ENCODE measurements at places on chromosomes 6 and 20. TPM values are rescaled to one million over a fixed set of nuclear protein-coding genes. Genes with fewer than 3 reads are reported as not detected.

DNA sequence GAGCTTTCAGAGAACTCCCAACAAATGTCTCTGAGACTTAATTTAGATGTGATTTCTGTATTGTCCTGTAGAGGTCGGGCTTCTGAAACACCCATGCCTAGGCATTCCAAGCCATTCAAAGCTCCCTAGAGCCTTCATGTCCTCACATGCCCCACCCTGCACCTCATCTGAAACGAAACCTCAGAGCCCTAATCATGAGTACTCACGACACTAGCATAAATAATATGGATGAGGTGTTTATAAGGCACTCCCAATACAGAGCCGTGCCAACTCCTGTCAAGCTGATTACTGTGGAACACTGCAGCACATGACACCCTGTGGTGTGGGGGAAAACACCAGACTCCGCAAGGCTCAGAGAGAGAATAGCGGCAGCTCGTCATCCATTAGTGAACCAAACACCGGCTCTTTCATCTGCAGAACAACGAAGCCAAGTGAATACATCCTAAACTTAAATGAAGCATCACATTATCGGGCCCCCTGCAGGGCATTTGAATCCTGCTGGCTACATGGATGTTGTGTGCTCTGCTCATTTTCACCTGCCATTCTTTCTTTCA lies 83.8 kb downstream of the FNDC1 start:
- DNase-seq, result peak; percentile 51

Gene SLC25A27
- 4.6 TPM for total RNA-seq

Gene TUBB1
- not detected for total RNA-seq

DNA sequence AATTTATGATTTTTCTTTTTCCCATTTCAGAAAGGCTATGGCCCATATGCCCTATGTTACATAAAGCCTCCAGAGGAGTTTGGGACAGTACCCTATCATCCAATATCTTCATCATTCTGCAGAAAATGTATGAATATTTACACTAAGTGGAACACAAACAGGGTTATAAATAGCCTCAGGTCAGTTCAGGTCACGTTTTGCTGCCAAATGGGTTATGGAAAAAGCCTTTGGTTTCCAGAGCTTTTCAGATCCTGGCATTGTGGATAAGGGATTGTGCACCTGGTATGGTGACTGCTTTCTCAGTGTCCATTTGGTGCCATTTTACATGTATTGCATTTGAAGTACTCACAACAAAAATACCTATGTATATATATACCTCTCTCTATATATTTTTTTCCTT lies 29.4 kb downstream of the UTRN start:
- no peak for DNase-seq

- no peak for DNase-seq
Measured at GRCh38 chr6:133809406-133809805, 79.5 kb upstream of the TCF21 start.

DNA sequence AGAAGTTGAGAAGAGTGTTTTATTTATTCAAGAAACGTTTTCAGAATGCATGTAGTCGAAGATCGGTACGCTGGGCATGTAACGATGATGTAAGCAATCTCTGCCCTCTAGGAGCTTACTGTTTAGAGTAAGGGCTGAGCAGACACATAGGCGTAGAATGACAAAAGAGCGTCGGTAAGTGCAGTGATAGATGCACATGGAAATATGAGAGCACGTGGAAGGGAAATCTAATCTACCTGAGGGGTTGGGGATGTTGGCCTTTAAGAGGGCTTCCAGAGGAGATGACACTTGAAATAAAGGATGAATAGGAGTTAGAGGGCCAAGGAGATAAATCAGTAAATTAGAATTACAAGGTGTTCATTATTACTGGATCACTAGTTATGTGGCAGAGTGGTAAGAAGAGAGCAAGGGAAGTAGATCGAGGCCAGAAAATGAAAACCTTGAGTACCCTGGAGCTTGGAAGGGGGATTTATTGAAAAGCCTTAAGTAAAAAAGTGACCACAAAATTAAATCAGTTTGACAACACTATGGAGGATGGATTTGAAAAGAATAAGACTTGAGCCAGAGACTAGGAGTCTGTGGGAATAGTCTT lies 782 bp downstream of the TRMT11 start:
- no peak for DNase-seq

- no peak for DNase-seq
Measured at GRCh38 chr6:1726341-1726768, 116.6 kb downstream of the FOXC1 start.

Gene PI16
- not detected for total RNA-seq

Gene SOX18
- total RNA-seq, result not detected

Gene OPRL1
- total RNA-seq, result 0.38 TPM

- no peak for DNase-seq
Measured at GRCh38 chr6:92354270-92354829, 1065.0 kb downstream of the EPHA7 start.

- no peak for DNase-seq
Measured at GRCh38 chr6:53861518-53861917, 66.7 kb downstream of the LRRC1 start.

Gene RIOK1
- total RNA-seq, result 4.8 TPM

DNA sequence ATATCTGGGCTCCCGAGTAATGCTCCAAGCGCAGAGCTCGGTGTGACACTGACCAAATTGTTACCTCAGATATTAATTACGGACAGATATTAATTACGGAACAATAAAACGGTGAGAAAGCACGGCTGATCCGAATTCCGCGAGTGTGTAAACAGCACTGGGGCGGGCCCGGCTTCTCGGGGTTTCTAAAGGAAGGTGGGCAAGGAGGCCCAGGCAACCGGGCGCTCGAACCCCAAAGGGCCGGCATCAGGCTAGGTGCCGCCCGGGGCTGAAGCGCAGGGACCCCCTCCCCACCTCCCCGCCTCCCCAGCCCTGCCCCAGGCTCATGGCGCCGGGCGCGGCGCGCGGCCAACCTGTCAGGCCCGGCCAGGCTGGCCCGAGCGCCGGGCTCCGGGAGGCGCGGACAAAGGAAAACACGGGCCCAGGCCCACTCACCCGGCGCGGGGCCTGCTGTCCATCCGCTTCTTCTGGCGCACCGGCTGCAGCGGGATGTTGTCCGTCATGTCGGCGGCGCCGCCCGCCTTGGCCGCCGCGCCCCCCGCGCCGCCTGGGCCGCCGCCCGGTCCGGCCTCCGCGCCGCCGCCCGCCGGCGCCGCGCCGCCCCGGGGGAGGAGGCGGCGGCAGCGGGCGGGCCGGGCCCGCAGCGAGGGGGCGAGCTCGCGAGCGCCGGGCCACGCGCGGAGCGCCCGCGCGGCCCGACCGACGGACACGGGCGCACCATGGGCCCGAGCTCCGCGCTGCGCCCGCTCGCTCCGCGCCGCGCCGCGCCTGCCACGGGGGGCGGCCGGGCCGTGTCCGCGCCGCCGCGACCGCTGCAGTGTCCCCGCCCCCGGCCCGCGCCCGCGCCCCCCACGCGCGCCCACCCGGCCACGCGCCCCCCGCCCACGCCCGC lies at the start of gene ATP9A:
Gene ATP9A, minus strand, starts transcription at position 524 of the 892 bp plus-strand sequence. Its CDS starts 21 bp downstream, at position 503.
- no peak for DNase-seq

GRCh38 chr6:137231895-137232294 lies 12.7 kb upstream of the IFNGR1 start:
- DNase-seq, result no peak

Gene ADTRP
- not detected for total RNA-seq

DNA sequence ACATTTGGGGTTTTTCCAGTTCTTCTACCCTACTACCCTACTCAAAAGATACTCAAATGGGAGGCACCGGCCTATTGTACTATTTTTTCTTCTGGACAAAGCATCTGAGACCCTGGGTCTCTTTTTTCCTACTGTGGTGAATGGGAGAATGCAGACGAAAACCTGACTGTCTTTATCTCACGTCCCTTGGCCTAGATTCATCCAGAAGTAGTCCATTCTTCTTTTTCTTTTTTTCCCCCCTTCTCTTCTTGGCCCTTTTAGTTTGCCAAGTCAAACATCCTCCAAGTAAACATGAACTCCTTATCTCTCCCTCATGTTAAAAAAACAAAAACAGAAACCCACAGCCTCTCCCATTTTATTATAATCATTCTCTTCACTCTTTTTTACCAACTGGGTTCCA lies 8.7 kb upstream of the ILRUN start:
- DNase-seq, result no peak

- DNase-seq, result no peak
Measured at GRCh38 chr6:28587746-28588075, 62.0 kb downstream of the GPX5 start.

Gene CST9
- not detected for total RNA-seq

GRCh38 chr6:71588490-71588889 lies 297.9 kb upstream of the RIMS1 start:
- no peak for DNase-seq

GRCh38 chr6:138109042-138109997 lies 2.1 kb upstream of the PERP start:
- peak; percentile 71 for DNase-seq

Gene FAM83C
- not detected for total RNA-seq

GRCh38 chr20:37534401-37535157 lies 6.9 kb upstream of the BLCAP start:
- DNase-seq, result peak; percentile 73

Gene HLA-DPB1
- total RNA-seq, result not detected

Gene CNPY3
- 70.4 TPM for total RNA-seq

GRCh38 chr6:56796196-56796532 lies 153.5 kb upstream of the DST start:
- DNase-seq, result peak; percentile 84

DNA sequence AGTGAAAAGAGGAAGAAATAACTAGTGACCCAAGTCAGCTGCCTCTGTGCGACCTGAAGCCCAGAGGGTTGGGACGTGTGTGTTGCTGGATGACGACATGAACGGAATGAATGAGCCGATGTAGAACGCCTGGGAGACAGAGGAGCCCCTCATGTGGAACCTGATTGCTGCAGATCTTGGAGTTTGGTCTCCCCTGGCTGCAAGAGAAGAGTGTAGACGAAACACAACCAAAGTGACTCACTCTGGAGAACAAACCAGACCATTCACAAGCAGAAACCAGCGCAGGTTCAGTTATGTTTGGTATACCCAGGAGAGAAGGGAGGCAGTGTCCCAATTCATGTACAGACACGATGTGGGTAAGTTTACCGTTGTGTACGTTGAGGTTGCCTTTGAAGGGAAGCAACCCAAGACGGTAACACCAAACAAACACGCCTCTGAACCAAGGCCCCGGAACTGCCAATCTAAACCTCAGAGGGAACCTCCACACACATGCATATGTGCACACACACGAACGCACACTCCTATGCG lies 265.9 kb downstream of the BMP7 start:
- no peak for DNase-seq
